ENCODE measurements at places on chromosomes 16 and 17.

DNA sequence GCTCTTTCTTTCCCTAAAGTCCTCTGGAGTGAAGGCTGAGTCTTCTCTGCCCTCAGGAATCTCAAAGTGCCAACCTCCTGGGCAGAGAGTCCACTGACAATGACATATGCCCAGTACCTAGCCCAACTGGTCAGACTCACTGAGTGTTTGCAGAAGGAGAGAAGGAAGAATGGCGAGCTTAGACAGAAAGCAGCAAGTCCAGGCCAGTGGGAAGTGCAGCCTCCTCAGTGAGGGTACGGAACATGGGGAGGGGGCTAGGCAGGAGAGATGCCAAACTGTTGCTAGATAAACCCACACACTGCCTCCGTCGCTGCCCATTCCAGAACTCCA, 678 bp downstream of the EXOC7 start:
- no peak for DNase-seq

GRCh38 chr17:75047398-75048098, 523 bp downstream of the KCTD2 start:
- no peak for DNase-seq

GRCh38 chr17:64008346-64008745, 10.2 kb downstream of the PRR29 start:
- no peak for DNase-seq

DNA sequence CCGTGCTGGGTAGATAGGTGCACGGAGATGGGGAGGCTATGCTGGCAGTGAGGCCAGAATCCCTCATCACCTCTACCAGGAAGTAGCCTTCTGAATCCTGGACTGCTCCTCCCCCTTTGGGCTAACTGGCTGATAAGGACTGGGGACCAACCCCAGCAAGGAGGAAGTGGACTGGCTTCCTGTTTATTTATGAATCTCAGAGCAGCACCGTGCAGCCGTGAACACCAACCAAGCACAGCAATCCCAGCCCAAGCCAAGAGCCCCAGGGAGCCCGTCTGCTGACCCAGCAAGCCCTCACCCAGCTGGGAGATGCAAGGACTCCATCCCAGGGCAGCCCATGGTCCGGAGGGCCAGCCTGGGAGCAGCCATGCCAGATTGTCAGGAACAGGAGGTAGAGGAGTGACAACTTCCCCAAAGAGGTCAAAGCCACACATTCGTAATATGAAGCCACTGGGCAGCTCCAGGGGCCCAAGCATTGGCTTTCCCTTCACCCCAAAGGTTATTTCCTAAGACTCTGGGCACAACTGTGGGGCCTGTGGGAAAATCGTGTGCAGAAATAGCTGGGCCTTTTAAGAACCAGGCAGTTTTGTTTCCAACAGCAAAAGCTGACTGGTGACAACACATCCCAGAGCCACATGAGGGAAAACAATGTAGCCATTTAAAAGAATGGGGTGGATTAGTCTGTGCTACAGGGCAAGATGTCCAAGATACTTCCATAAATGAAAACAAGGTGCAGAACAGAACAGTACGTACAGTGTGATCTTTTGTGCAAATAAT, 23.9 kb downstream of the PHB1 start:
- DNase-seq, result peak; percentile 76

GRCh38 chr17:42174126-42174783, 6.7 kb downstream of the KCNH4 start:
- no peak for DNase-seq

- no peak for DNase-seq
Measured at GRCh38 chr17:76783146-76783545, 45.2 kb downstream of the MFSD11 start.

DNA sequence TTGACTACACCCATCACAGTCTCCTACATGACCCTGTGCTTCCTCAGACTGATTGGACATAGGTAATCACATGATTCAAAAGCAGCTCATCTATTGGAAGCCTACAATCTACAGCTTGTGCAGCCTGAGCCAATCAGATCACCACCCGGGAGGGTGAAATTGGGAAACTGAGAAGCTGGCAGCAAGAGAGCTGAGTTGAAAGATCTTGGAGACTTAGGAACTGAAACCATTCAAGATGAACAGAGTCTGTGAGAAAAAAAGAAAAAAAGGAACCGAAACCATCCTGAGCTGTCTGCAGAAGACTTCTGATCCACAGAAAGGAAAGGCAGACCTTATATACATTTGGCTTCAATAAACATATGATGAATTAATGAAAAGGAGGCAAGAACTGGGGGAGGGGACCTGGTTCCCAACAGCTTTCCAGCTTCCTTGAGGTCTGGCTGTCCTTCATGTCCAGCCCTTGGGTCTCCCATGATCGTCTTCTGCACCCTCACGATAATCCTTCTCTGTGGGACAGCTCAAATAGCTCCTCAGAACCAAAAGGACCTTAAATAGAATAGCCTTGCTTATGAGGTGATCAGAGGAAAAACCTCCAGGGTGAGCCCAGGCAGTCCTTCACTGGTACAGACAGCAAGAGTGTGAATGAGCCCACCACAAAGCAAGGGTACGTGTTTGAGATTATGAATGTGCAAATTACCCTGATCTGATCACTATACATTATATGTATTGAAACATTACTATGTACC, 32.6 kb downstream of the PLXDC1 start:
- DNase-seq, result peak; percentile 39

- DNase-seq, result no peak
Measured at GRCh38 chr16:53960050-53960812, 256.3 kb downstream of the FTO start.

GRCh38 chr16:57304169-57305061, 19.9 kb upstream of the PLLP start:
- DNase-seq, result no peak

GRCh38 chr16:87570938-87571867, 31.1 kb upstream of the JPH3 start:
- DNase-seq, result no peak

- DNase-seq, result no peak
Measured at GRCh38 chr16:559411-560203, 587 bp upstream of the PRR35 start.

DNA sequence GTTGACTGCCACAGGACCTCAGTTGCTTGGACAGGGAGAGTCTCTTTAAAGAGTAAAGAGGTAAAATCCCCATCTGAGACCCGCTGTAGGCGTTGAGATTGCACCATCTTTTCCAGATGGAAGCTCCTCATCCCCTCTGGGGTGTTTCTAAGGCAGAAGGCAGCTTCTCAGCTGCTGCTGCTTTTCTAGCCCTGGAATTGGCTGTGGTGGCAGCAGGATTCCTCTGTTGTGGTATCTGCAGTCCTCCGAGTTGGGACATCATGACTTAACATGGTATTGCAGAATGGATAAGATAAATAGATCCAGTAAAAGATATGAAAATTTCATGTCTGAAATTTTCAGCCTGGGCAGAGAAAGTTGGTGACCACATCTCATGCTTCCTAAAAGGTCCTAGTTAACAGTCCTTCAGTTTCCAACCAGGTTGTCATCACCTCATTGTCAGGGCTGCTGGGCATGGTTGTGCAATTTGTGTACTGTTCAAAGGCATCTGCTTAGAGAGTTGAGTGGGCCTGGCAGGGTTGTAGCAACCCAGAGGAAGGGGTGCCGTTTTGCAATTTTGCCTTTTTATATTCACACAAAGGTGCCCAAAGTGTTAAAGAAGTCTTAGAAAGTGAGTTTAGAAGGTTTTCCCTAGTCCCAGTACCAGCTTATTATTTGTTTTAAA, 150.4 kb downstream of the SPECC1 start:
- no peak for DNase-seq

All from KBM-7 (cell line).